ENCODE measurements at places on chromosomes 7 and 10.
A peak's percentile ranks its signal among the peaks of the same experiment; 100 is the strongest.

GRCh38 chr7:121519548-121520521 lies 123.7 kb upstream of the FAM3C start:
- peak; percentile 30 for DNase-seq
- H3K4me3 ChIP-seq, result no peak overlapping the region

DNA sequence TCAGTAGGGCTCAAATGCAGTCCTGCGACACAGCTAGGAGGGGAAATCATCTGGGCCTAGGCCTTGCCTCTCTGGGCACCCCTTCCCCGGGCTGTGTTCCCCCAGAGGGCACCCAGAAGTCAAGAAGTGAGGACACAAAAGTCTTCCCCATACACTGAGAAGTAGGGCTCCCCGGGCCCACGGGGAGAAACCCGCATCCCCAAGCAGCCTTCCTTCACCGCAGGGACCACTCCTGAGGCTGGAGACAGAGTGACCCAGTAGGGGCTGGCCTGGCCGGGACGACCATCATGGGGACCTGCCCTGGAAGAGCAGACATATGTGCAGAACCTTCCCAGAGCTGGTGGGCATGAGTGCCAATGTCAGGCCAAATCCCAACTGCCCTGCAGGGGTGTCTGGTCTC lies 163.5 kb downstream of the GFRA1 start:
- H3K36me3 ChIP-seq, result no peaks in the 10 kb centered on the region
- no peak overlapping the region for H3K27ac ChIP-seq
- no peaks in the 10 kb centered on the region for H3K27me3 ChIP-seq
- H3K4me1 ChIP-seq, result no peaks in the 10 kb centered on the region
- no peak for DNase-seq
- H3K4me3 ChIP-seq, result no peak overlapping the region

GRCh38 chr7:121084256-121084655 lies 95.7 kb downstream of the CPED1 start:
- no peak overlapping the region for H3K27ac ChIP-seq
- no peaks in the 10 kb centered on the region for H3K4me1 ChIP-seq
- no peaks in the 10 kb centered on the region for H3K27me3 ChIP-seq

DNA sequence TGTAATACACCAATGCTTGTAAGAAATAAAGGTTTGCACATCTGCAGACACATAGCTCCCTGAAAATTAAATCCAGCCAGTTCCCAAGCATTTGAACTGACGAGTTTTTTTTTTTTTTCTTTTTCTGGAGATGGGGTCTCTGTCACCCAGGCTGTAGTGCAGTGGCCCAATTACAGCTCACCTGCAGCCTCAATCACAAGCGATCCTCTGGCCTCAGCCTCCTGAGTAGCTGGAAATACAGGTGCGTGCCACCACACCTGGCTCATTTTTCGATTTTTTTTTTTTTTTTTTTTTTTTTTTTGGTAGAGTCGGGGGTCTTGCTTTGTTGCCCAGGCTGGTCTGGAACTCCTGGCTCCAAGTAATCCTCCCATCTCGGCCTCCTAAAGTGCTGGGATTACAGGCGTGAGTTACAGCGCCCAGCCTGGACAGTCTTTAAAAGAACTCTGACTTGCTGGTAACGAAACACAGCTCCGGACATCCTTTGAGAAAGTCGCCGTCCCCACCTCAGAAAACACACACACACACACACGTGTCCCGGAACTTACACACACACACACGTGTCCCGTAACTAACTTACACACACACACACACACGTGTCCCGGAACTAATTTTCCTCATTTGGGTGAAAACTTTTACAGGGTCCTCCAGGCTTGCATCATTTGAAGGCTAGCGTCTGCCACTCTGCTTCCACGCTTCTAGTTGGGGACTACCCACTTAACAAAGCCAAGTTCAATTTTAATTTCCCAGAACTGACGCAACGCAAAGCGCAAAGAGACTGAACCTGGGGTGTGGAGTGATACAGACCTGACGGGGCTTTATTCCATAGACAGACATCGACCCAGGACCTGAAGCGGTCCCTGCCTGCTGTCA lies 18.6 kb downstream of the OCM2 start:
- H3K27me3 ChIP-seq, result no peaks in the 10 kb centered on the region
- peaks cover 17% of the 10 kb centered on the region for H3K4me1 ChIP-seq
- peaks cover 47% of the 10 kb centered on the region for H3K36me3 ChIP-seq

GRCh38 chr10:36188461-36188860 lies 546.4 kb upstream of the FZD8 start:
- DNase-seq, result no peak
- H3K36me3 ChIP-seq, result no peaks in the 10 kb centered on the region
- H3K4me3 ChIP-seq, result no peak overlapping the region
- H3K27ac ChIP-seq, result no peak overlapping the region

DNA sequence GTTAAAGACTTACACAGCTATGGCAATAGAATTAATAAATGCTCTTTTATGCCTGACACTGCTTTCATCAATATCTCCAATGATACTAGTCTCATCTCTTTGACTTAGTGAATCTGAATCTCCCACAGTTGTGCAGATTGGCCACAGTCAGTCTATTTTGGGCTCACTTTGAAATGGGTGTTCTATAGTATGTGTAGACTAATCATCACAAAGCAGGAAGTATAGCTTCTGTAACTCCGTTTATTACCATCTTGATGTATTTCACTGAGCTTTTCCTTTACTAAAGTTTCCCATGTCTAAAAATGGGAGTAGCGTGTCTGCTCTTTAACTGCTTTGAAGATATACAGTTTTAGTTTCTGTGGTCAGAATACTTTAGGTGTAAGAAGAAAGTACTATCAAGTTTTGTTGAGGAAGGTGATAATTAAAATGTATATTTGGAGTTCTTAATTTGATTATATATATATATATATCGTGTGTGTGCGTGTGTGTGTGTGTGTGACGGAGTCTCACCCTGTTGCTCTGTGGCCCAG lies 70.1 kb downstream of the ST7 start:
- H3K27ac ChIP-seq, result peak overlapping the region; percentile 15
- H3K4me3 ChIP-seq, result no peak overlapping the region
- H3K27me3 ChIP-seq, result no peaks in the 10 kb centered on the region
- no peaks in the 10 kb centered on the region for H3K36me3 ChIP-seq
- DNase-seq, result no peak
- H3K4me1 ChIP-seq, result peaks cover 20% of the 10 kb centered on the region

- no peaks in the 10 kb centered on the region for H3K36me3 ChIP-seq
- peaks cover 35% of the 10 kb centered on the region for H3K27me3 ChIP-seq
- no peak overlapping the region for H3K4me3 ChIP-seq
- H3K27ac ChIP-seq, result no peak overlapping the region
- no peaks in the 10 kb centered on the region for H3K4me1 ChIP-seq
- DNase-seq, result no peak
Measured at GRCh38 chr7:45244981-45245380, 87.4 kb downstream of the RAMP3 start.

GRCh38 chr7:32881074-32881982 lies 10.2 kb downstream of the KBTBD2 start:
- no peak overlapping the region for H3K4me3 ChIP-seq
- H3K27ac ChIP-seq, result peak overlapping the region; percentile 51
- H3K36me3 ChIP-seq, result peaks cover 10% of the 10 kb centered on the region
- H3K4me1 ChIP-seq, result peaks cover 51% of the 10 kb centered on the region
- no peak for DNase-seq

GRCh38 chr7:37363536-37364491 lies 84.8 kb downstream of the ELMO1 start:
- H3K4me3 ChIP-seq, result peak overlapping the region; percentile 29
- H3K27ac ChIP-seq, result peak overlapping the region; percentile 93
- no peak for DNase-seq
- H3K4me1 ChIP-seq, result peaks cover 77% of the 10 kb centered on the region
- H3K36me3 ChIP-seq, result peaks cover 19% of the 10 kb centered on the region

DNA sequence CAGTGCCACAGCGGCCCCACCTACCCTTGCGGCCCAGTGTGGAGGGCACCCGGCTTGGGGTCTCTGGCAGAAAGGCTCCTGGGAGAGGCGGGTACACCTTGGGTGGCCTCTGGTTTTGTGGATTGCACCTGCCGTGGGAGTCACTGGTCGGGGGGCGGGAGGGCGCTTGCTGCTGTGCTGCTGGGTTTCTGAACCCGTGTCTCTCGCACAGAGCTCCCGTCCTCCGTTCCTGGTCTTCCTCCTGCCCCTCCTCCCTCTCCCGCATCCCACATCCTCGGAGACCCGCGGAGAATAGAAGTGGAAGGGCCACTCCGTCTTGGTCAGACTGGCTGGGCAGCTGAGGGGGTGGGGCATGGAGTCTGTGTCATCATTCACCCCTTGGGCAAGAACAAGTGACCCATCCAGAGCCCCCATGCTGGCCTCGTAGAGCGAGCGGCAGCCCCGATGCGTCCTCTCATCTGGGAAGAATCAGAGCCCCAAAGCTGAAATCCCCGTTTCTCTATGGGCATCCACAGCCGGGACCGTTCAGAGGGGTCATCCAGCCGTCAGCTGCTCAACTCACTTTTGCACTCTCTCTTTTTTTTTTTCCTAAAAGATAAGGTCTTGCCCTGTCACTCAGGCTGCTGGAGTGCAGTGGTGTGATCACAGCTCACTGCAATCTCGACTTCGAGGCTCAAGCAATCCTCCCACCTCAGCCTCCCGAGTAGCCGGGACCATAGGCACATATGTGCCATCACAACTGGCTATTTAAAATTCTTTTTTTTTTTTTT lies 4.0 kb downstream of the MAFK start:
- no peak overlapping the region for H3K27ac ChIP-seq
- H3K4me3 ChIP-seq, result no peak overlapping the region
- peaks cover 8% of the 10 kb centered on the region for H3K36me3 ChIP-seq

DNA sequence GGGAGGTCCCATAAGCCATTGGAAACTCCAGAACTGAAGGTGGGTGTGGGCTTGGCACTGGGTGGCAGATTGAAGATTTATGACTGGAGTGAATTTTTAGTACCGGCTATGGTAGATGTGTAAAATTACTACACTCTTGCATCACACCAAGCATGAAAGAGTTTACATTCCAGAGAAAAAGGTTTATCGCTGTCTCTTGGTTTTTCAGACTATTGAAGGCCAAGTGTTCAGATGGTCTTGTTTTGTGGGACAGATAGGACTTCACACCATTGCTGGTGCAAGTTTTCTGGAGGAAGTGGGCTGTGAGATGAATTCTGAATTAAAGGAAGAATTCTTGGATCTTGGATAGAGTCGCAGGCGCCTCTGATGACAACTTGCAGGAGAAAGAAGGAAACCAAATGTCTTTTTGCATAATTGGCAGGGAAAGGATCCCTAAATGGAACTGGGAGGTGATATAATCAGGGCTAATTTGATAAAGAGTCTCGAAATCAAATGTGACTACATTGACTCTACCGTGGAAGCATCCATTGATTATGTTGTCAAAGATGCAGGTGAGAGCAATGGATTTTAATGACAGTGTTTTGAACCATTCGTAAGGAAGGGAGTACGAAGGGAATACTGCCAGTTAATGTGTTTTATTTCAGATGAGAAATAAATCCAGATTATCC lies 14.2 kb upstream of the NMT2 start:
- H3K27ac ChIP-seq, result no peak overlapping the region
- H3K4me1 ChIP-seq, result peaks cover 24% of the 10 kb centered on the region
- H3K4me3 ChIP-seq, result no peak overlapping the region
- DNase-seq, result no peak
- no peaks in the 10 kb centered on the region for H3K27me3 ChIP-seq

DNA sequence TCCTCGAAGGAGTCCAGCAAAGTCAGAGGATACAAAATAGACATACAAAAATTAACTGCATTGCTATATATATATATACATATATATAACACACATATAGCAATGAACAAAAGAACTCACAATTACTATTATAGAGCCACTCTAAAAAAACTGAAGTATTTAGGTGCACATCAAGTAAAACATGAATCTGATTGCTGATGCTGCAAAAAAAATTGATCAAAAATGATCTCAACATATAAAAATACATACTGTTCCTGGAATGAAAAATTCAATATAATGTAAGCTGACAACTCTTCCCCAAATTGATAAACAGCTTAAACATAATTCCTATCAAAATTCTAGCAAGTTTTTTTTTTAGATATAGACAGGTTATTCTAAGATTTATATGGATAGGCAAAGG lies 126.8 kb downstream of the ALOX5 start:
- peaks cover under 1% of the 10 kb centered on the region for H3K36me3 ChIP-seq
- H3K27me3 ChIP-seq, result no peaks in the 10 kb centered on the region
- DNase-seq, result no peak
- peaks cover 15% of the 10 kb centered on the region for H3K4me1 ChIP-seq
- H3K27ac ChIP-seq, result no peak overlapping the region
- H3K4me3 ChIP-seq, result no peak overlapping the region

- H3K27me3 ChIP-seq, result no peaks in the 10 kb centered on the region
- no peak for DNase-seq
- peaks cover 11% of the 10 kb centered on the region for H3K4me1 ChIP-seq
Measured at GRCh38 chr7:75847707-75848106, 31.1 kb upstream of the RHBDD2 start.

DNA sequence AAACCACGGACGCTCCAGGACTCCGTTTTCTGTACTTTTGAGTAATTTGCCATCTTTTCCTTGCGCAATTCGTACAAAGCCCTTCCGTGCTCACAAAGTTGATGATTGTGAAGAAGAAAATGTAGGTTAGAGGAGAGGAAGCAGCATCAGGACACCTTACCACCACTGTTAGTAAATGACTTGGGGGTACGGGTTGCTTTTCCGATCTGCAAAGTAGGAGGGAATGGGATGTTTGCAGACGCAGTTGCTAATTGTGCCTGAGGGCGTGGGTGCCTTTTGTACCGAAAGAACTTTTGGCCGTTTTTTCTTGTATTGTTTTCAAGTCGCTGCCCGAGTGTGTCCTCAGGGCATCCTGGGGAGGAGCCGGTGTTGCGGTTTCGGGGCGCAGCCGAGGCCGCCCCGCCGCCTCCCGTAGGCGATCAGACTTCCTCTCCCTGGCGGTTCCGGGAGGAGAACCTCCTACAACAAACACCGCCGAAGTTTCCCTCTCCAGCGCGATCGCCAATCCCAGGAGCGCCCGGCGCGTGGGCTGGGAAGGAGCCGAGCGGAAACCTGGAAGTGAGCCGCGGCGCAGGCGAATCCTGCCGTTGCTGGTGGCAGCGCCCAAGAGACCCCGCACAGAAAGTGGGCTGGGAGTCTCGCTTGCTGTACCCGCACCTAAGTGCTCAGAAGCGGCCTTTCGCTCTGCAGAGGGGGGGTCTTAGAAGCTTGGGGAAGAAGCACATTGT lies 1.0 kb downstream of the PRR15 start:
- H3K27me3 ChIP-seq, result peaks cover 70% of the 10 kb centered on the region
- DNase-seq, result peak; percentile 6
- peak overlapping the region; percentile 57 for H3K4me3 ChIP-seq
- H3K27ac ChIP-seq, result no peak overlapping the region

DNA sequence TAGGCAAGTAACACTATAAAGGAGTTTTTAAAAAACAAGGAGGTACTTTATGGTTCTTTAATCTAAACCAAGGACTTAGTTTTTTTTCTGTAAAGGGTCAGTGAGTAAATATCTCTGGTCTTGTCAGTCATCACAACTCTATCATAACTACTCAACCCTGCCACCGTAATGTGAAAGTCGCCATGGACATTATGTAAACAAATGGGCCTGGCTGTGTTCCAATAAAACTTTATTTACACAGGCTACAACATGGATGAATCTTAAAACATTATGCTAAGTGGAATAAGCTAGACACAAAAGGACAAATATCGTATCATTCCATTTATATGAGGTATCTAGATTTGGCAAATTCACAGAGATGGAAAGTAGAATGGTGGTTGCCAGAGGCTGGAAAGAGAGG lies 60.8 kb upstream of the SP4 start:
- DNase-seq, result no peak
- H3K27me3 ChIP-seq, result no peaks in the 10 kb centered on the region
- H3K27ac ChIP-seq, result no peak overlapping the region

All from activated CD8-positive, alpha-beta T cell treated with anti-CD3 and anti-CD28 coated beads for 36 hours (primary cell).